Activated CD8-positive, alpha-beta memory T cell treated with anti-CD3 and anti-CD28 coated beads for 48 hours (primary cell): ENCODE measurements at places on chromosomes 3 and 15.
A peak's percentile ranks its signal among the peaks of the same experiment; 100 is the strongest.

DNA sequence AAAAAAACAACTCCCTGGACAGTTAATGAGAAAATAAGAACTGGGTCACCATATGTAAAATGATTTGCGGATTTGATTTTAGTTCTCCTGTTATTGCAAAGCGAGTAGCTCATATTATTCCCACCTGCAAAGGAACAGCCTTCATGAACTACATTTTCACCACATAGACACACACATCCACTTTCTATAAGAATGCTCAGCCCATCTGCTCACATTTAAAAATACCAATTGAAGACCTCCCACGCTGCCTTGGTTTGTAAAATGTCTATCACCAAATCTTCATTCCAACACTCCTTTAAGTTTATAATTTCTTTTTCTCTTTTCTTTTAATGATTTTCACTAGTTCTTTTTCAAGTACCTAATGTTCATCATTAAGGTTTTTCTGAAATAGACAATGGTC lies 148.6 kb downstream of the FGF12 start:
- no peak for DNase-seq

DNA sequence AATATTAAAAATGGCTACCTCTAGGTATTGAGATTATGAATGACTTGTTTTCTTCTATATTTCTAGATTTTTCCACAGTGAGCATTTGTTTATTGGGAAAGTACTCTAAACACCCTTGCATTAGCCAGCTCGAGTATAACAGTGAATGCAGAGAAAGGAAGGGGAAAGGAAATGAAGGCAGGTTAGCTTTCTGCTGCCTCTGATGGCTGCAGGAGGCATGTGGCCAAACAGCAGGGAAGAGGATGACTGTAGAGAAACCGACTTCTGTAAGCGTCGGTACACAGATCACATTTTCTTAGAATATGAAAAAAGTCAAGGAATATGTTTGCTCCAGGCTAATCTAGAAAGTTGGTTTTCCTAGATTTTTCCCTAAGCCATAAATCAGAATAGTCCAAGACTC lies 19.8 kb downstream of the GNB5 start:
- no peak for DNase-seq

GRCh38 chr15:41773332-41773728 lies 954 bp upstream of the MAPKBP1 start:
- DNase-seq: no peak

DNA sequence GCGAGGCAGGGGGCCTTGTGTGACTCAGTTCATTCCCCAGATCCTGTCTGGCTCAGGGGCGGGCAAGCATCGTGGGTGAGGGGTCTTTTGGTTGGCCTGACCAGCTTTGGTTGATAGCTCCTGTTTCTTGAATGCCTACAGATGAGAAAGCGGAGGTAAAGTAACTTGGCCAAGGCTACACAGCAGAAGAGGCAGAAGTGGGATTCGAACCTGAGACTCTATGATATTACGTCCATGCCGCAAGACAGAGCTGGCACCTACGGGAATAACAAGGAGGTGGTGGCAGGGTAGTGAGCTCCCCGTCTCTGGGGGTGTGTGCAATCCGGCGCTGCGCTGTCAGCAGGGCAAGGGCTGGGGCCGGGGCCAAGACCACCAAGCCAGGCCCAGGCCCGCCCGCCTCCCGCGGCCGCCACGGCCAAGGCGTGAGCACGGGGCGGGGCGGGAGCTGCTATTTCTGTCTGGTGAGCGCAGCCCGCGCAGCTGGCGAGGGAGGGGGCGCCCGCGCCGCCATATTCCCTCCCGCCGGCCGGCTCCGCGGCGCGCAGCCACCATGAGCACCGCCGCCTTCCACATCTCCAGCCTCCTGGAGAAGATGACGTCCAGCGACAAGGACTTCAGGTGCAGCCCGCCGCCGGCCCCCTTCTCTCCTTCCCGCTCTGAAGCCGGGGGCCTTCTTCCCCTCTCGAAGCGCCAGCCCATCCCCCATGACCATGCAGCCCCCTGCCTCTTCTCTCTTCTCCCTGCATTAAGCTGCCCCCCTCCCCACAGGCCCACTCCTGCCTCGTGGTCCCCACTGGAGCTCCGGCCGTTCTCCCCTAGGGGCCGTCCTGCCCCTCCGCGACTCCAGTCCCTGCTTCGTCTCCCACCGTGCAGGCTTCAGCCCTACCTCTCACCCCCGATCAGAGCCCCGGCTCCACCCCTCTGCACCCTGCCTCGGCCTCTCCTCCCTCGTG lies at the start of gene CAND2:
Gene CAND2, plus strand, starts transcription at position 510 of the 953 bp plus-strand sequence. Its CDS starts 41 bp downstream, at position 551.
- DNase-seq: no peak

GRCh38 chr3:12197475-12197874 lies 38.8 kb upstream of the TIMP4 start:
- DNase-seq: no peak

DNA sequence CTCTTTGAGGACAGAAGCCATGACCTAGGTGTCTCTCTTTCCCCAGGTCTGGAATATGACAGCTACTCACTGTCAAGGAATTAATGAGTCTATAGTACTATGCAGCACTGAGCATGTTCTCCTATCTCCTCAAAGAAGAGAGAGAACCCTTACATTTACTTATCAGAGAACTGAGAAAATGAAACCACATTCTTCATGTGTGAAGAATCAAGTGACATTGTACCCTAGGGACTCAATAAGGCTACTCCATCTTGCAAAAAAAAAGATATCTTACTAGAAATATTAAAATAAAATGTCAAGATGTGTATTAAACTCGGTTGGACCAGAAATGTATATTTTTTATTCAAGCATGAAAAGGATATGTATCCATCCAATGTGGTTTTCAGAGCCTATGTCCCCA lies 133.2 kb upstream of the COL8A1 start:
- DNase-seq: no peak

GRCh38 chr3:196517919-196518318 lies 2.8 kb upstream of the SMCO1 start:
- DNase-seq: no peak

DNA sequence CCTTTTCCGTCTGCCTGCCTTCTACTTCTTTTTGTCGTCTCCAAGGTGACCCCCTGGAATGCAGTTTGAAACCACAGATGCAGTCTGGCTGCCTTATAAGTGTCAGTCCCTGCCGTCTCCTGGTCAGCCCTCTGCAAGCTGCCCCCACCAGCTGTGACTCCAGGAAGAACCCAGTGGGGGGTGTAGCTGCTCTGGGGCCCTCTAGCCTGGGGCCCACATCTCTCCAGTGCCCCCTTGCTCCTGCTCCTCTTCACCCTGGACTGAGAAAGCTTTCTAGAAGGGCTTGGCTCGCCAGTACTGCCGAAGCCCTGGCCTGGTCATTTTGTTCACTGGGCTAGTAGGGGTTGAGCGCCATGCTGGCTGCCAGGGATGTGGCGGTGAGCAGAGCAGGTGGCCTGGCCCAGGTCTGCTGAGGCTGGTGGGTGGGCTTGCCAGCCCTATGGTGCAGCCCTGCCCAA lies 21.3 kb downstream of the SYNM start:
- DNase-seq: no peak

- no peak for DNase-seq
Measured at GRCh38 chr3:131216330-131216729, 165.2 kb upstream of the NUDT16 start.

DNA sequence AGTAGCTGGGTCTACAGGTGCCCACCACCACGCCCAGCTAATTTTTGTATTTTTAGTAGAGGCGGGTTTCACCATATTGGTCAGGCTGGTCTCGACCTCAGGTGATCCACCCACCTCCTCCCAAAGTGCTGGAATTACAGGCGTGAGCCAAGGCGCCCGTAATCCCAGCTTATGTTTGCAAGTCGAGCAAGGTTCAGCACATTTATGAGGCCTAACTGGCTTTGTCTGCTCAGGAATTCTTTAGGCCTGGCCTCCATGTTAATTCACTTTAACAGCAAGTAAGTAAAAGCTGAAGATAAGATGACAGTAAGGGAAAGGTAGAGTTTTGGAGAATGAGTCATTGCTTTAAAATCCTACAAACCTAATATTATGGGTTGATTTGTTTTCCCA lies 24.6 kb downstream of the SIDT1 start:
- DNase-seq: no peak

- no peak for DNase-seq
Measured at GRCh38 chr15:28114114-28114455, 15.0 kb upstream of the OCA2 start.

- no peak for DNase-seq
Measured at GRCh38 chr15:51677021-51677420, 4.3 kb upstream of the SCG3 start.

- DNase-seq: no peak
Measured at GRCh38 chr15:60673166-60673565, 194.2 kb upstream of the ICE2 start.

- DNase-seq: peak; percentile 84
Measured at GRCh38 chr3:126679318-126679751, 24.4 kb upstream of the TXNRD3 start.

DNA sequence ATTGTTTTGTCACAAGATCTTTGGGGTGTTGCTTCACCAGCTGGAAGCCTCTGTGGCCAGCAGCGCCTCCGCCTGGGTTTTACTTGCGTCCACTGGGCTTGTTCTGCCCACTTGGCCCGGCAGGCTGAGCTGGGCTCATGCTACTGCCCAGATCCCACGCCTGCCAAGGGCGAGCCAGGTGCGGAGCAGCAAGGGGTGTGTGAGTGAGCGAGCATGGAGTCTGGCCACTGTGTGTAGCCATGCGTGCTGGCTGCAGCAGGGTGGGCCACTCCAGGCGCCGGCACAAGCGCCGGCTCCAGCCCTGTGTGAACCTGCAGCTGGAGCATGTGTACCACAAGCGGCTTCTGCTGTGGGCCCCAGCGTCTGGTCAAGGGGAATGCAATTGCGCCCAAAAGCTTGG lies 416.5 kb upstream of the RGMA start:
- DNase-seq: no peak

- no peak for DNase-seq
Measured at GRCh38 chr3:28406241-28406640, 57.6 kb upstream of the AZI2 start.

GRCh38 chr3:159798951-159799350 lies 189.7 kb upstream of the IL12A start:
- DNase-seq: no peak

DNA sequence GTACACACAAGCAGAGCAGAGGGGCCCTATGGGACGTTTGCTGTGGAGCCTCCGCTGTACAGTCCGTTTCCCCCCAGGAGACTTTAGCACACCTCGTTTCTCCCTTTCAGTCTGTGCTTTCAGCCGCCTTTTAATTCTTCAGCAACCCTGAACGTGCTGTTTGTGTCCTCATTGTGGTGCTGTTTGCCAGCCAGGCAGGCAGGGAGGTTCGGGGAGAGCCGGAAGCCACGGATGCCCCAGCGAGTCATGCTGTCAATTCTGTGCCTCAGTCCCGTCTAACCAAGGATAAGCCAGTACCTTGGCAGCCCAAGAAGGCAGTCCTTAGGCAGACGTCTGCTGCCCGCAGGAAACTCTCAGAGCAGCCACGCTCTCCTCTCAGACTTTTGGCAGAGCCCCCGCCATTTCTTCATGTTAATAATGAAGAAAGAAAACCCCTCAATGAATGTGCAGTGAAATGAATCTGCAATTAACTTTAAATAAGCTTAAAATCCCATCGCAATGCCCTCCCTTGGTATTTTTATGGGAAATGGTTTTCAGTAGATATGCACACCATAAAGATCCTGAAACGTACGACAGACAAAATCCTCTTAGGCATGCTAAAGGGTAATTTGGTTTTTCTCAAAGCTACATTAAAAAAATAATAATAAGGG lies 158.6 kb downstream of the UACA start:
- DNase-seq: no peak

GRCh38 chr15:59994888-59995557 lies 9.1 kb upstream of the FOXB1 start:
- no peak for DNase-seq

- no peak for DNase-seq
Measured at GRCh38 chr15:77836121-77836692, 203.5 kb upstream of the LINGO1 start.

DNA sequence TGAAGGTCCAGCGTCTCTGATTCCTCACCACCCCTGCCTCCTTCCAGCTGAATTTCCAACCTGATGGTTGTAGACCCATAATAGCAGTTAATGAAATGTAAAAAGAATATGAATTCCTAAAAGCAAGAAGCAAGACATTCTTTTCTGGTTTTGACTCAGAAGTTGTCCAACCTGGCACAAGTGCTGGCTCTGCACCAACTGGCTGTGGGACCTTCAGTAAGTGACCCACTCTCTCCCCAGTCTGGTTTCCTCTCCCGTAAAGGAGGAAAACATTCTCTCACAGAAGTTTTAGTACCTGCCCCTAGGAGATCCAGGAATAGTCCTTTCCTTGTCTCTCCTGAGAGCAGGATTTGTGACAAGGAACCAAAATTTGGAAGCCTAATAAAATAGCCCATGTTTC lies 236.9 kb upstream of the TRIM42 start:
- DNase-seq: no peak

- DNase-seq: no peak
Measured at GRCh38 chr15:51908316-51908715, 63.3 kb downstream of the LEO1 start.

GRCh38 chr15:87728998-87729397 lies 527.5 kb downstream of the NTRK3 start:
- no peak for DNase-seq

- DNase-seq: no peak
Measured at GRCh38 chr3:5384557-5385236, 197.2 kb downstream of the EDEM1 start.
